NCI-H748 treated with DMSO at 0.1 percent for 48 hours (cell line): ENCODE measurements at places on chromosomes 12 and 14.

DNA sequence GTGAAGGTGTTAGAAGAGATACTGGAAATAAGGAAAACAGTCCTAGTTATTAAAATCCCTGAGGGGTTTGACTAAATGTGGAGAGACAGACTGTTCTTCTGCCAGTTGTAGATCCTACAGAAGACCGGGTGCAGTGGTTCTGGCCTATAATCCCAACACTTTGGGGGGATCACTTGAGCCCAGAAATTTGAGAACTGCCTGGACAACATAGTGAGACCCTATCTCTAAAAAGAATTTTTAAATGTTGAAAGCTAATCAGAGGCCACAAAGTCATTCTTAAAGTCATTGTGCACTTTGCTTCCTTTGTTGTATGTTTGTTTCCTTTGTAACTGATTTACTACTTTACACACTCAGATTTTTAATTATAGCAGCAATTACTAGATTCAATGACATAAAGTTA lies 61.2 kb upstream of the RASSF3 start:
- DNase-seq: no peak

DNA sequence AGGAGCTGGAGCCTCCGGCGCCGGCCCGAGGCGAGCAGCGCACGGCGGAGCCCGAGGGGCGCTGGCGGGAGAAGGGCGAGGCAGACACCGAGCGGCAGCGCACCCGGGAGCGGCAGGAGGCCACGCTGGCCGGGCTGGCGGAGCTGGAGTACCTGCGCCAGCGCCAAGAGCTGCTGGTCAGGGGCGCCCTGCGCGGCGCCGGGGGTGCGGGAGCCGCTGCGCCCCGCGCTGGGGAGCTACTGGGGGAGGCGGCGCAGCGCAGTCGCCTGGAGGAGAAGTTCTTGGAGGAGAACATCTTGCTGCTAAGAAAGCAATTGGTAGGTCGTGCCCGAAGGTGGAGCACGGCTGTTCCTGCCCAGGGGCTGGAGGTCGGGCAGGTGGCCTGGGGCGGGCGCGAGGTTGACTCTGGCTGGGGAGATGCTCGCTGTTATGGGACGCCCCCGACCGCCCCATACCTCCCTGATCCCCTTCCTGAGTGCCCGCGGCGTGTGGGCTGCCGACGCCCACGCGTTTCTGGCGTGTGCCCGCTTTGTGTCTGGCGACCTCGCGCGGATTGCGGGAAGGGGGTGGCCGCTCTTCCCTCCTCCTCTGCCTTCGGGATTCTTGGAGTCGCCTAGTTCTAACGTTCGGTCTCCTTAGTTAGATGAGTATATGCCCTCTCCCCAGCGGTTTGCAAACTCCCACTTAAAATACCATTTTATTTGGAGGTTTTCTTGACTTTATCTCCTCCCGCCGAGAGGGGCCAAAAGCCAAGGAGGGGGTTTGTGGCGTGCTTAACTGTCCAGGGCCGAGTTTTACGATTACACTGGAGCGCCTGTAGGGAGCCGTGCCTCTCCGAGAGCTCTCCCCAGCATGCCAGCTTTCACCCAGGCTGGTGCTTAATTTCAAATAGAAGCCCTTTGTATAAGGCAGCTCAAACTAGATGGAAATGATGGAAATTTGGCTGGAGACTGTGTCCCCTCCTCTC lies 752 bp downstream of the DACT1 start:
- DNase-seq: no peak

- DNase-seq: no peak
These were observed 5.9 kb downstream of the GOLGA5 start for GRCh38 chr14:92800012-92800411.

DNA sequence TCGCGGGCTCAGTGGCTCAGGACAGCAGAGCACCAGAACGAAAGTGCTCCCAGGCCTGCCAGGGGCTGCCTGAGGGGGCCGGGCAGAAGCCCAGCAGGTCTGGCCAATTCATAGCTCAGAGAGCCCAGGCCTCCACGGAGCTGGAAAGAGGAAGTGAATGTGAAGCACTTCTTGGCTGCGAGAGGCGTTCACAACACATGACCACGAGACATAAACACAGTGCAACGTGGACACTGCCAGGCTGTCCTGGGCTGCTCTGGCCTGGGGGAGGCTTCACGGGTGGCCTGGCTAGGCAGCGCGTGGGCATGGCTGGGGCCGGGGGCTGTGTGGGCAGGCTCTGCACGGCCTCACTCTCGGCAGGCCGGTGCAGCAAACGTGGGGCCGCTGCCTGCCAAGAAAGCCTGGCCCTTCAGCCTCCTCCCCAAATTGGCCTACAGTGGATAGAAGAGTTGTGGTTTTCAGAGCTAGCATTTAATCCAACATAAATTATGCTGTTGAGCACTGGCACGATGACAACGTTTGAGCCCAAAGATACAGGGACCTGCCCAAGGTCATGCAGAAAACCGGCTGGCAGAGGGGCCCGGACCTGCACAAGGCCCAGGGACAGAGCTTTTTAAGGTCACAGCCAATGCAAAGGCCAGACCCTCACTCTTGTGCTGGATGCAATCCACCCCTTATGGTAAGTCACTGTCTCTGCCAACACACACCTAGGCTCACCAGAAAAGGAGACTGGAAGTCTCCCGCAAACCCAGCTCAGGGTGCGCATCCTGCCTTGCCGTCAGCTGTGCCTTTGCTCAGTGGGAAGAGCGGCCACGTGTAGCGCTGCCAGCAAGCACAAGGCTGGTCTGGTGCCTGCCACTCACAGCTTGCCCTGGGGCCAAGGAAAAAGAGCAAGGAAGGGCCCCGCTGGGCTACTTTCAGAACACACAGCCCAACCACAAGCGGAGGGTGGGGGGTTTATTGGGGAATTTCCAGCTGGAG lies 8.6 kb downstream of the SLC25A29 start:
- no peak for DNase-seq

DNA sequence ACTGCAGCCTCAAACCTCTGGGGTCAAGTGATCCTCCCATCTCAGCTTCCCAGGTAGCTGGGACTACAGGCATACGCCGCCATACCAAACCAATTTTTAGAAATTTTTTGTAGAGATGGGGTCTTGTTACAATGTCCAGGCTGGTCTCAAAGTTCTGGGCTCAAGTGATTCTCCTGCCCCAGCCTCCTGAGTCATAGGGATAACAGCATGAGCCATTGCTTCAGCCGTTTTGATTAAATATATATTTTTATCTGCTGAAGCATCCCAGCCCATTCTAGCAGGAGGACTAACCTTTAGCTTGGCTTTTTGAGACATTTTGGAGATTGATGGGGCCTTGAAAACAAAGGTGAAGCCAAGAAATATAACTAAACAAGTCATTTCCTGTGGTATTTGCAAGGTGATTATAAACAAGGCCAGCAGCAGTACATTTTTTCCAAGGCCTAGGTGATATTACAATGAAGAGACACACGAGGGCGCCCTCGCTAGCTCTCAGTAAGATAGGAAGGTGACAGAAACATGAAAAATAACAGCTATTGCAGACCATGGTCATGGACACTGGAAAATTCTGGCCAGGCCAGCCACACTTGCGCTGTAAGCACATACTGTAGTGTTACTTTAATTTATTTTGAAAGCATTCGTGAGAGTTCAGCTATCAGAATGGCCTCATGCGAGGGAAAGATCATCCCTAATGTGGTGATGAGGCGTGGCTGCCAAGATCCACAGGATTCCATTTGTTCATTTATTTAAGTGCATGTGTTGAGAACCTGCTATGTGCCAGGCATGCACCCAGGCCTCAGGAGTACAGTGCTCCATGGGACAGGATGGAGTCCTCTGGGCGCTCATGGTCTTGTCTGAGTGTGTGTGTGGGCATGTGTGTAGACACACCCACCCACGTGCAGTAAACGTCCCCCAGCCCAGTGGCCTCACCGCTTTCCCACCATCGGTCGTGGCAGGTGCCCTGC lies 63.5 kb downstream of the DGLUCY start:
- peak; percentile 87 for DNase-seq

DNA sequence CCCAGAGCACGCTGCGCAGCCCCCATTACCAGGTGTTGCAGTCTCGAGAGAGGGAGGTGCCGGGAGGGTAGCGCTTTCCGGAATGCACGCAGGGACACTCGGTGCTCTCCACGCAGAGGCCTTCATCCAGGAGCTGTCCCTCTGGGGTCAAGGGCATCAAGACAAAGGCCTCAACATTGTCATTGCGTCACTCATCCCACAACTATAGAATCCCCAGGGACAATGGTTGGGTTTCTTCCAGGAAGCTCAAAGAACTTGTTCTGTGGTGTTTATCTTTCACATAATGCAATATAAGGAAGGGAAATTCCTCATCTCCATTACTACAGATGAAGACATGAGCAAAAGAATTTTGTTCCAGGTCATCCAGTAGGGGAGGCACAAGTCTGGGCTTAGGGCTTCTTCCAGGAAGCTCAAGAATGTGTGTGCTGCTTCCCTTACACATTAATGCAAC lies 52.1 kb downstream of the VWF start:
- no peak for DNase-seq

- DNase-seq: no peak
These were observed 68.9 kb downstream of the FGD4 start for GRCh38 chr12:32467959-32468863.

GRCh38 chr14:31400031-31400638 lies 20.2 kb downstream of the HEATR5A start:
- no peak for DNase-seq

DNA sequence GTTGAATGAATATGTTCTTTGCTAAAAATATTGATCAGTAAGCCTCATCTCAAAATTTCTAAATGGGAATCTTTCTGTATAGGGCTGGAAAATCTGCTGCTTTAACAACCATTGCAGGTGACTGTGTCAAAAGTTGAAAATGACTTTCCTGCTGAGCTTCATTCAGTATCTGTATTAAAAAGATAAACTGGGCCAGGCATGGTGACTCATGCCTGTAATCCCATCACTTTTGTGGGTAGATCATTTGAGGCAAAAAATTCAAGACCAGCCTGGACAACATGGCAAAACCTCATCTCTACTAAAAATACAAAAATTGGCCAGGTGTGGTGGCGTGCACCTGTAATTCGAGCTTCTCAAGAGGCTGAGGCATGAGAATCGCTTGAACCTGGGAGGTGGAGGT lies 213.7 kb upstream of the SYT10 start:
- DNase-seq: no peak

GRCh38 chr12:119593578-119594398 lies at the start of gene TMEM233:
Gene TMEM233, plus strand, starts transcription at chr12:119593774. Its CDS starts 75 bp downstream, at chr12:119593849.
- no peak for DNase-seq

DNA sequence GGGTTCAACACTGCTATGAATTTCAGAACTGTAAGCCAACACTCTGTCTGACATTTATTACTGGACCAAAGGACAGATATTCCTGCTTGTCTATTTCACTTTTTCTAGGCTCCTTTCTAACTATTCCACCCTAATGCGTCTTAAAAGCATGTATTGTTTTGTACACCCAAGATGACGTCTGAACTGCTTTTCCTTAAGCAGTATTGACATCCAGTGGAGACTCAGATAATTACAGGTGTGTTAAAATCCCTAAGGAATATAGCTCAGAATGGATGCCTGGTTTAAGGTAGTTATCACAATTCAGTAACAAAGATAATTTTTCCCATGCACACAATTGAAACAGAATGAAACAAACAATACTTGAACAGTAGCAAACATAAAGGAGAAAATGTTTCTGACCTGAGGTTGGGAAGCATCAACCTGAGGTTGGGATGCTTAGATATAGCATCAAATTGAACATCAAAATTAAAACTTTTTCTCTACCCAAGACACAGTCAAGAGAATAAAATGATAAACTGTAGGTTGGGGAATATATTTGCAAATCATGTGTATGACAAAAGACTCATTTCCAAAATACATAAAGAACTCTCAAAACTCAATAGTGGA lies 93.7 kb upstream of the PTPRR start:
- DNase-seq: peak; percentile 16

GRCh38 chr14:102982852-102983470 lies 60.5 kb downstream of the AMN start:
- DNase-seq: no peak
